ENCODE measurements at places on chromosomes 5 and 9.
A peak's percentile ranks its signal among the peaks of the same experiment; 100 is the strongest.

GRCh38 chr9:98191671-98192502 lies 550 bp downstream of the CORO2A start:
- peak; percentile 14 for DNase-seq

DNA sequence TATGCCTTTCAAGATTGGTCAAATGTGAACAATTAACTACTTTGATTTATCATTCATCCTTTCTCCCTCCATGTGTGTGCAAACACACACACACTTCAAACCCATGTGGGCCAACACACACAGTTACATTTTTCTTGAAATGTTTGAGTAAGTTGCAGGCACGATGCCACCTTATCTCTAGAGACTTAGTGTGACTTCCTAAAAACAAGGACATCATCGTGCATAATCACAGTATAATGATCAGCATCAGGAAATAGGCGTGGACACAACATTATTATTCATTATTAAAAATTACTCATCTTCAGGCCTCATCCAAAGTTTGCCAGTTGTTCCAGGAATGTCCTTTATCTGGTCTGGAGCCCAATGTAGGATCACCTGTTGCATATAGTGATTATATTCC lies 209.5 kb downstream of the GNA14 start:
- no peak for DNase-seq

GRCh38 chr9:110536822-110537221 lies 42.7 kb downstream of the SVEP1 start:
- no peak for DNase-seq

DNA sequence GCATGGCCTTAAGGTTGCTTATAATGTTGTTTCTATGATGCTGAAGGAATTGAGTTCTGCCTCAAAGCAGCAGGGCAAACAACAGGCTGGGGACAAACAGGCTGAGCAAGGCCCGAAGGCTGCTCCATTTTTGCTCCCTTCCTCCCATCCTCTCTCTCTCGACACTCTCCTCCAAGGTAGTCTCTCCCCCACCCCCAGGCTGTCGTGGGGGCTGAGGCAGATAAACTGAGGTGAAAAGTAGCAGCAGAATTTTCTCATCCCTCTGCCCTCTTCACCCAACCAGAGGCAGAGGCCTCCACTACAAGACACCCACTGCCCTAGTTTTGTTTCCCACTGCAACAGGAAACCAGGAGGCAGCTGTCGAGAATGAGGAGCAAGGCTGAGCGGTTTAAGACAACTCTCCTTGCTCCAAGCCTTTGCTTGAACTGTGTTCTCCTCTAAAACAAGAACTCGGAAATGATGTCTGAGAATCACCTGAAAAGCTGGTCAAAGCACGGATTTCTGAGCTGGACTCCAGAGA lies 13.5 kb upstream of the GNA14 start:
- DNase-seq = no peak

- DNase-seq = no peak
Measured at GRCh38 chr9:106106396-106106795, 412.1 kb downstream of the TMEM38B start.

Data from T follicular helper cell (primary cell).